Mesothelial cell of epicardium (in vitro differentiated cells): ENCODE measurements at places on chromosomes 12 and 14. TPM values are rescaled to one million over a fixed set of nuclear protein-coding genes. Genes with fewer than 3 reads are reported as not detected.

The GPR162 gene
- total RNA-seq: 10.8 to 11.5 TPM (median 11.0 TPM) in 3 replicates

The TAS2R8 gene
- 0.18 to 0.42 TPM (median 0.29 TPM) in 3 replicates for total RNA-seq

The MANSC1 gene
- 15.4 to 17.2 TPM (median 16.6 TPM) in 3 replicates for total RNA-seq

The GARIN6 gene
- not detected in 3 replicates for total RNA-seq

The TAS2R7 gene
- total RNA-seq: 0.20 to 0.40 TPM (median 0.20 TPM) in 3 replicates

The ANKRD33 gene
- 0.18 to 0.27 TPM (median 0.22 TPM) in 3 replicates for total RNA-seq
